Mesenteric fat pad (tissue), 1 donor: ENCODE measurements at places on chromosomes 1 and 21.

DNA sequence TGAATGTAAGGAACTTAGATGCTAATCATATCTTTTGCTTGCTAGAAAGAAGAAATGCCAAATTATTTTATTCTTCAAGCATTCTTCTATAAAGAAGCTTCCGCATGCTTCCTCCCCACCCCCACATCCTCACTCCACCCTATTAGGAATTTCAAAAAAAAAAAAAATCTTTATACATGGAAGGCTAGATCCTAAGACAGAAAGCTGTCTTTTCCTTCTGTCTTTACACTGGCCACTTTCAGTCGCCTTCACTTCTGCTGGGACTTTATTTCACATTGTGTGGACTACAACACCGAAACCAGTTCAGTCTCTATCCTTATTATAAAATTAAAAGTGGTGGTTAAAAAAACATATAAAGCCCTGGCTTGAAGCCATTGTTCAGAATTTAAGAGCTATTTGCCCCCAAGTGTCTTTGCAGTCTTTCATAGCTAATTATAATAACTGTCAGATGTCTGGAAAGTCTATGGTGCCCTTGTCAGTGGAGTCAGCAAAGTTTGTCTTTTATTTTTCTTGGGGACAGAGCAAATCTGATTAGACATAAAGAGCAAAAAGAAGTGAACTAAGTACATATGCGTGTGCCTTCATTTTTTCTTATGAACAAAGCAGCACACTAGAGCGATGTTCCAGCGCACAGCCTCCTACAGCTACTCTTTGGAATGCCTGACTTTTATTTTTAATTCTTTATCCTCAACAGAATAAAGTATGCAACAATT is 297.7 kb downstream of the PTPRC start:
- no peak for DNase-seq

DNA sequence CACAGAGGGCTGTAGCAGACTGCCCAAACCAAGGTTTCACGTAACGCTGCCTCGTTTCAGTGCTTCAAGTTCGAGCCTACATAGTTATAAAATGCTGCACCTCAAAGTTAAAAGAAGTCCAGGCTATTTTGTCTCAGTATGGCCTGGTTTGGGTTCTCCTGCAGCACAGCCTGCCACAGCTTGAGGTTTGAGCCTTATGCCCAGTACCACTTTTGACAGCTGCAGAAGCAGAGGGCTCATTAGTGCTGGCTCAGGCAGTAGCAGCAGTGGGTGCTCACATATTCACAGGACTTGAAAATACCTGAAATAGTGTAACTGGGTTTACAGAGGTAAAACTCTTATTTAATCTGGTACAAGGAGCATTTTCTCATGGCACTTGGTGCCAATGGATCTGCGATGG is 15.3 kb downstream of the SPATA46 start:
- no peak for DNase-seq

- no peak for DNase-seq
Measured at GRCh38 chr1:59751801-59752200, 62.9 kb upstream of the HOOK1 start.

DNA sequence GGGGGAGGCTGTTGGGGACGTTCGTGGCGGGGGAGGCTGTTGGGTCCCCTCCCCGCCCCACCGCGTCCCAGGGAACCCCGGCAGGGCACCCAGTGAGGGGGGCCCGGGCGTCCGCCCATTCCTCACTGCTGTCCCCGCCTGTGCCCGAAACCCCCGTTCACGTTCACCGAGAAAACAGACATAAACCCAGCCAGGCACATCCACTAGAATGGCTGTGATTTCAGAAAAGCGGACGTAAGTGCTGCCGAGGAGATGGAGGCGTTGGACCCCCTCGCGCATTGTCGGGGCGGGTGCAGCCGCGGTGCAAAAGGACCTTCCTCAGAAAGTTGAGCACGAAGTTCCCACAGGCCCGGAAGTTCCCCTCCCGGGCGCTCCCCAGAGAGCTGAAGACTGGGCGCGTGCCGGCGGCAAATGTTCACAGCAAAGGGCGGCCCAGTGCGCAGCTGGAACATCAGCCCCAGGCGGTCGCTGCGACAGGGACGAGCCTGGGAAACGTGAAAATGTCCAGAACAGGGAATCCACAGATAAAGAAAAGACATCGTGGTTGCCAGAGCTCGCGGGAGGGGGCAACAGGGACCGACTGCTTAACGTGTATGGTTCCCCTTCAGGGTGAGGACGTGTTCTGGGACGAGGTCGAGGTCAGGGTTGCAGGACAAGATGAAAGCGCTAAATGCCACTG is 18.5 kb upstream of the SAMD11 start:
- no peak for DNase-seq

DNA sequence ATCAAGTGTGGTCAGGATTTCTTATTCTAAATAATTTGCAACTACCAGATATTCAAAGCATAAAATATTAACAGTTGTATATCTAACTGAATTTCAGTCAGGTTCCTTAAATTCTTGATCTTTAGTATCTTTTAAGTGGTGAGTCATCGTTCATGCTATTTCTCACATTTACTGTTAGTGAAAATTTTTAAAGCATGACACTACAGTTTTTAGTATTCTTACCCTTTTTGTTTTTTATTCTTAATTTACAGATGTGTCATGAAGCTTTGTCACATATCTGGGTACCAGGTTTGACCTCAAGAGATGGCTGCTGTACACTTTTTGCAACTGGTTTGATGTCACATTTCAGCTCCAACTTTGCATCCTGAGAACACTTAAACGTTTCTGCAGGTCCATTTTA is 12.7 kb downstream of the AKIRIN1 start:
- DNase-seq = no peak

- no peak for DNase-seq
Measured at GRCh38 chr1:52579415-52579814, 22.8 kb upstream of the GPX7 start.

DNA sequence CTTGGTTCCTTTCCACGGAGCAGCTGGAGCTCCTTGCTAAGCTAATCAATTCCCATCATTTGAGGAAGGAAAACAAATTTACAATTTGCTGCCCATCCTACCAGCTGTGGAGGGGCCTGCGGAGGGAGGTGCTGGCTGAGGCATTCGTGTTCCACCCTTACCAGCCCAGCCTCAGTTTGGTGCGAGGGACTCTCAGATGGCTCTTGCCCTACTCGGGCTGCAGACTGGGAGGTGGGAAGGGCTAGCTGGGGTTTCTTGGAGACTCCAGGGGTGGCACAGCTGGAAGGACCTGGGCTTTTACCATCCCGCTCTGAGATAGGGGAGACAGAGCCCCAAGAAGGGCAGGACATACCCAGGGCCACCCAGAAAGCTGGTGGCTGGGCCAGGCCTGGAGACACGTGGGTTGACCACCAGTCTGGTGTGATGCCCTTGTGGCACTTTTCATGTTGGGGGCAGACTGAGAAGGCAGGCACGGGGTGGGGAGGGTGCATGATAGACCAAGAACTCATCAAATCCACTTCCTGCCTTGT is 17.7 kb downstream of the DISP3 start:
- peak; percentile 62 for DNase-seq

- DNase-seq = no peak
Measured at GRCh38 chr1:119488216-119488615, 18.8 kb upstream of the HSD3B1 start.

DNA sequence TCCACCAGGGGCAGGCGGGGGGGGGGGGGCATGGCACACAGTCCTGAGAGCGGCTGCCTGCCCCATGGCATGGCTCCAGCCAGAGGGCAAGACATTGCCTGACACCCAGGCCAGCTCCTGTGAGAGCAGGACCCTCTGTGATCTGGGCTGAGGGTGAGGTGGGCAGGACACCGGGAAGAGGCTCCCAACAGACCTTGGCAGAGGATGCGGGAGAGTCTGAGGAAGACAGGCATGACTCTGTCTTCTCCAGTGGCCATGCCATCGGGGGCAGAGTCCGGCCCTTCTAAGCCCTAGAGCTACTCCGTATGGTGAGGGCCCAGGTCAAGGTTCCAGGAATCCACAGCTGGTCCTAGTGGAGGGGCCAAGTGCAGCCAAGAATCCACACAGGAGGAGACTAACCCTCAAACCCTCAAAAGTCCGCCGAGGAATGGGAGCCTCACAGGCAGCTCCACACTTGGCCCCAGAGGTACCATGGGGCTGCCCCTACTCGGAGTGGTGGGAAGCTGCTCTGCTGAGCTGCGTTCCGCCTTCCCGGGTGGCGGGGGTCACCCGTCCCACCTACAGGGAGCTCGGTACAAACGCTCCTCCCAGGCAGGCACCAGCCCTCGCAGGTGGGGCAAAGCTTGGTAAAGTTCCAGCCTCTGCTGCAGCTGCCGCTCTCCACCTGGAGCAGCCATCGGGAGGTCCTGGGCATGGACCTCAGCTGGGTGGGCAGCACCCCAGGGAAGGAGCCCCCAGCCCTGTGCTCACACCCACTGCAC is 6.5 kb downstream of the ACTRT2 start:
- DNase-seq = peak; percentile 83

GRCh38 chr1:152623203-152623844 is 421 bp upstream of the LCE3A start:
- DNase-seq = no peak

DNA sequence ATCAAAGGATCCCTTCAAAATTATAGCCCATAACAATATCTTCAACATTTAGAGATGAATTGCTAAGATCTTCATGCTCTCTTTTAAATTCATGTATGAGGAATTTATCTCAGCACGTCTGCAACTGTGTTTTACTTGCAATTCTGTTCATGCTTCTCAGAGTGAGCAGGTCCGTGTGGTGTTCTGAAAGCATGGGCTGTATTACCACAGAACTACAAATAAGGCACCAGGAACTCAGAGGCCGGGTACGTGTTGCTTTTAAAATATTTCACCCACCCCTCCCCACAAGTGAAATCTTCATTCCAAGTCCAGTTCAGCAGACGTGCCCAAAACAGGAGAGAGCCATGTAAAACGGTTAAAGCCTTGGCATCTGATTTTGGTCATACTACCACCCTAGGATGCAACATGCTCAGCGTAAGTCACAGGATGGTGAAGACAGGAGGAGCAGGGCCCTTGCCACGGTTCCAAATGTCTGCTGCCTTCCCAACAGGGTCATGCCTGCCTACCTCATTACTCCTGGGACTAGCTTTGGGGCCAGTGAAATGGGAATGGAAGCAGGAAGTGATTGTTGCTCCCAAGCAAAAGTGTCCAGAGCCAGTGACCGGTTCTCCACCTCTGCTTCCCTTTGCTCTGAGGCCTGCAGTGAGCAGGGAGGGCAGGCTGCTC is 133.7 kb downstream of the PTPN14 start:
- DNase-seq = no peak

DNA sequence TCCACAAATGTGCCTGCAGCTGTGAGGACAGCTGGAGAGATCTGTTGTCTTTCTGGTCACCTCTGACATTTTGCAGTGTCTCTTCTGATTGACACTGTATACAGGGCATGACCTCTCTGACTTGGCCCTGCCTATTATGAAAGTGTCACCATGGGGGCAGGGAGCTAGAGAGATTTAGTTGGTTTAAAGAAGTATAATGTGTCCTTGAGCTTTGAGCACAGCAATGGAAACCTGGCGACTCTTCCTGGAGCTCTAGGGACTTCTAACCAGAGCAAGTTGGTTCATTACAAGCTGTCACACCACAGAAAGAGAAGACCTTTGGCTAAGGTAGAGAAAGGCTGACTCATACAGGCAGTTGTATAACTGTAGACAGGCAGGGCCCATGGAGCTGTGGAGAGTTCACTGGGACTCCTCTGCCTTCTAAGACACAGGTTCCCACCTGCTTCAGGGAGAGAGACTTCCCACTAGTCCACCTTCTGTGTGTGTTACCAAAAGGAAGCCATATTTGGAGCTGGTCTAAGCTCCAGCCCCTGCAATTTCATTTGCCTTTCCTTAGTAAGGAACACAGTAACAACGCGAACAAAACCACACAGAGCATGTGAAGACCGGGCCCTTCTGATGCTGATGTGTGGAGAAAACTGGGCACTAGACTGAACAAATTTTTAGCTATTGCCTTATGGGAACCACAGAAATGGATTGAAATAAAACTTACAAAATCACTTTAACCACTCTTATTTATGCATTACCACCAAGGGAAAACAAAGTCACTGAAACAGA is 90.5 kb upstream of the ADAR start:
- no peak for DNase-seq

- no peak for DNase-seq
Measured at GRCh38 chr1:231072041-231072440, 32.0 kb upstream of the FAM89A start.

DNA sequence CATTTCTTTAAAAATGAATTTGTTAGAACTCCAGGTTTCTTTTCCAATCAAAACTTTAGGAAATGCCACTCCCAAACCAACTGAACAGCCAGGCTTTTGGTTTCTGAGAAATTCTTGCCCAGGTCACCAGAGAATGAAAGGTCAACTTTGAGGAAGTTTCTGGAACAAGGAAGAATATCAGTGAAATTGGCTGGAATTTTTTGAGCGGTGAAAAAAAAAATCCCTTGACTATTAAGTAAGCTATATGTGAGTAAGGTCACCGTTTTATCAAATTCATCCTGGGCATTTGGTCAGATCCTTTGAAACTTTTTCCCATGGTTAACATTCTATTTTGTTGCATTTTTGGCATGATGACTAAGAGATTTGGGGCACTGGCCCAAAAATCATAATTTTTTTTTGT is 469.3 kb downstream of the LTN1 start:
- no peak for DNase-seq

- no peak for DNase-seq
Measured at GRCh38 chr1:19366599-19367536, 54.7 kb downstream of the SLC66A1 start.

DNA sequence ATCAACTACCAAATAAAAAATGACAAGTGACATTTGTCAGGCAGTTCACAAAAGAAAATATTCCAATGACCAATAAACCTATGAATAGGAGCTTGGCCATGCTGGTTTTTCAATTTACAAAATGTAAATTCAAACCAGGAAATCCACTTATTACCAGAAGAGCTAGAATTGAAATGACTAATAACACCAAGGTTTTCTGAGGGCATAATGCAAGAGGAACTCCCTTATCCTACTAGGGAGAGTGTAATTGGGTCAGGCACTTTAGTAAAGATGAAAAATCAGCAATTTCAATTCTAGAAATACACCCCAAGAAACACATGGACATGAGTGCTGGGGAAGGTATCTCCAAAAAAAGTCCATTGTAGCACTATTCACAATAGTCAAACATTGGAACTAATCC is 16.7 kb upstream of the TIAM1 start:
- DNase-seq = no peak

GRCh38 chr21:42414928-42415769 is 11.4 kb downstream of the UBASH3A start:
- DNase-seq = peak; percentile 73

GRCh38 chr1:240285540-240285939 is 193.9 kb downstream of the FMN2 start:
- DNase-seq = no peak

- no peak for DNase-seq
Measured at GRCh38 chr1:159918352-159919200, 6.7 kb downstream of the TAGLN2 start.
